ENCODE measurements at places on chromosomes 5 and 9.

- no peak for DNase-seq
These were observed 350.0 kb upstream of the ISL1 start for GRCh38 chr5:51033215-51033614.

GRCh38 chr5:88396751-88397281 is 128.2 kb upstream of the TMEM161B start:
- no peak for DNase-seq

- no peak for DNase-seq
These were observed 271.3 kb downstream of the OSTF1 start for GRCh38 chr9:75359638-75360037.

DNA sequence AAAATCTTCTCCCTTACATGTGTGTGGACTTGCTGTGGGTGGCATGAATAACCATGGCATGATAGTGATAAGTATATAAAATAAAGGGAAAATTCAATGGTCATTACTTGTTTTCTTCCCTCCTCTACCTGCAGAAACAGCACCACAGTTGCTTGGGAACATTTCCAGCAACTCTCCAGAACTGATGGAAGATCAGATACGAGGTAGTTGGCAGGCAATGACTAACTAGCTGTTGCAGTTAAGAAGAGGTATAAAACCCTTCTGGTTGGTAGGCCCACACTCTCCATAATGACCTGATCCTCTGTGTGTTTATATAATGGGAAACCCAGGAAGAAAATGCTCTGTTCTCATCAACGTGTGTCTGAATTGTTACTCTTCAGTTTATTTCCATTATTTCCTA is 185.9 kb downstream of the SYK start:
- DNase-seq: no peak

DNA sequence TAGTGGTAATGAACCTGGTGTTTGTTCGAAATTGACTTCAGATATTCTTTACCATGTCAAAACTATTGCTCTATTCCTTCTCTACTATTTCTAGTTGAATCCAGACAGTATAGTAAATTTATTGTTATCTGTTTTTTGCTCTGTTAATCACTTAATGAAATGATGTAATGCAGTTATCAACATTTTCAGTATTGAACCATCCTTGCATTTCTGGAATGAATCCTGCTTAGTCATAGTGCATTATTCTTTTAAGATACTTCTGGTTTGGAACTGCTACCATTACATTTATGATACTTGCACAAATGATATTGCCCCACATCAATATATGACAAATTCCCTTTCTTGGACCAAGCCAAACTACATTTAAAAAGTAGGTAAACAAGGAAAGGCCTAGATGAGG is 554.0 kb upstream of the KLF4 start:
- no peak for DNase-seq

GRCh38 chr5:79112703-79113058 is 1.1 kb downstream of the BHMT start:
- no peak for DNase-seq

- DNase-seq: no peak
These were observed 5.2 kb downstream of the GRAMD2B start for GRCh38 chr5:126428421-126428820.

DNA sequence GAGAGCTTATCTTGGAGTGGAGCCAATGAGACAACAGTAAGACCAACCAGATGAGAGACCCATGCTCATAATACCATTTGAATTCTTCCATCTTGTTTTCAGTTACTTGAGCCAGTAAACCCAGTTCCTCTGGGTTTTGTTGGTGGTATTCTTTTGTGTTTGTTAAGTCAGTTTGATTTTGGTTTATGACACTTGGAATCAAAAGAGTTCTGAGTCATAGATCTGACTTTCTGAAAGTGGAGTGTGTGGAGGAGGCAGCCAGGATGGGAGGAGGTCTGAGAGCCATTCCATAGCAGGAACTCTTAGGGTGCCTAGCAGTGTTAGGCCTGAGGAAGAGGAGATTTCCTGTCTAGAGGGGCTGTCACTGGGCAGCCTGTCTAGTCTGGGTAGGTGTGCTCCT is 24.6 kb upstream of the PANK3 start:
- no peak for DNase-seq

GRCh38 chr9:91483189-91483691 is 59.6 kb upstream of the NFIL3 start:
- no peak for DNase-seq

DNA sequence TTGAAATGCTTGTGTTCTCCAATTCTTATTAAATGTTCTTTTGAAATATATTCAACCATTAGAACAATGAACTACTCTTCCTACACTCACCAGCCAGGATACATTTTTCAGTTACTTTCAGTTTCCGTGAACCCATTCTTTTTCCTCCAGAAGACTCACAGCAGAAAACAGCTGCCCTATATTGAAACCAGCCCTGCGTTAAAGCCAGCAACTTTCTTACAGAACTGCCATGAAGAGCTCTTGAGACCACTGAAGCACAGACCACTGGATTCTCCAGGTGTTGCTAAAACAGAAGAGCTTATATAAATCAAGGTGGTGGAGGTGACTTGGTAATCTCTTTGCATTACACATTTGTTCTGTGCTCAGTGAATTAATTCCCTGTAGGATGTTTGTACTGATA is 365.9 kb upstream of the C9orf72 start:
- no peak for DNase-seq

- no peak for DNase-seq
These were observed 383.2 kb upstream of the SGCD start for GRCh38 chr5:155943516-155944407.

DNA sequence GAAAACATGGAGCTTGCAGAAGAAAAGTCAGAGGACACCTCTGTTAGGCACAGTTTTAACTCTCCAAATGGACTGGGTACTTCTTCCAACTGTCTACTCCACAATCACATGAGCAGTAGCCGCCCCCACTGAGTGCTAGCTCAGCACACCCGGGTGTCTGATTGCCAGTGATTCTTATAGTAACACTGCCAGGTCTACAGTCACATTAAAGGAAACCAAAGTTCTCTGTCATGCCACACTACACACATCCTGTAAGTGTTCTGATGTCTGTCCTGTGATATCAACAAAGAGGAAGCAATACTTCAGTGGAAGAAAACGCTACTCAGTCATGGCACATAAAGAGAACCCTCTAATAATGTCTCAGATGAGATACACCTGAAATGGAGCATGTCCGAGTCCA is at the start of gene HAVCR2:
TSS of gene HAVCR2 (minus strand) at position 69 of the 400 bp plus-strand sequence. CDS start at position 8, 61 bp downstream.
- DNase-seq: no peak

DNA sequence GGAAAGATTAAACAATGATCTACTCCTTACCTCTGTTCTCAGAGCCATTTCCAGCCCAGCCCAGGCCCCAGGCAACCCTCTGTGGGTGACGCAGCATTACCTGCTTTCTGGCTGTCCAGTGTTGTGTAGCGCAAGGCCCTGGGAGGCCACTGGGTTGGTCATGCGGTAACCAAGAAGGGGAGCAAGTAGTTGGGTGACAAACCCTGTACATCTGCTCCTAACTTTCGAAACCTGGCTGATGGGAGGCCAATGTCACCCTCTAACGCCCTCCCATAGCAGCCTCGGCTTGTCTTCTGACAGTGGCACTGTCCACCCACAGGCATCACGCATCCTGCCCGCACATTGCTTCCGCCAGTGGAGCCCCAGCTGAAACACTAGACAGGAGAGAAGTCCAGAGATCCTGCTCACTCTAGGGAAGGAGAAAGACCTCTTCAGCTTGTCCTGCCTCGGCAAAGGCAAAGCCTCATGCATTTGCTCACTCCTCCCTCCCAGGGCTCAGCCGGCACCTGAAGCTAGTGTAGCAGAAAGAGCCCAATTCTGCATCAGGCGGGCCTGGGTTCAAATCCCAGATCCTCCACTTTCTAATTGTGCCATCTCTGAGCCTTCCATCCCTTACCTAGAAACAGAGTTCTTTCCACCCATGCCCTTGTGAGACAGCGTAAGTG is 94.6 kb downstream of the ADAMTS2 start:
- no peak for DNase-seq

DNA sequence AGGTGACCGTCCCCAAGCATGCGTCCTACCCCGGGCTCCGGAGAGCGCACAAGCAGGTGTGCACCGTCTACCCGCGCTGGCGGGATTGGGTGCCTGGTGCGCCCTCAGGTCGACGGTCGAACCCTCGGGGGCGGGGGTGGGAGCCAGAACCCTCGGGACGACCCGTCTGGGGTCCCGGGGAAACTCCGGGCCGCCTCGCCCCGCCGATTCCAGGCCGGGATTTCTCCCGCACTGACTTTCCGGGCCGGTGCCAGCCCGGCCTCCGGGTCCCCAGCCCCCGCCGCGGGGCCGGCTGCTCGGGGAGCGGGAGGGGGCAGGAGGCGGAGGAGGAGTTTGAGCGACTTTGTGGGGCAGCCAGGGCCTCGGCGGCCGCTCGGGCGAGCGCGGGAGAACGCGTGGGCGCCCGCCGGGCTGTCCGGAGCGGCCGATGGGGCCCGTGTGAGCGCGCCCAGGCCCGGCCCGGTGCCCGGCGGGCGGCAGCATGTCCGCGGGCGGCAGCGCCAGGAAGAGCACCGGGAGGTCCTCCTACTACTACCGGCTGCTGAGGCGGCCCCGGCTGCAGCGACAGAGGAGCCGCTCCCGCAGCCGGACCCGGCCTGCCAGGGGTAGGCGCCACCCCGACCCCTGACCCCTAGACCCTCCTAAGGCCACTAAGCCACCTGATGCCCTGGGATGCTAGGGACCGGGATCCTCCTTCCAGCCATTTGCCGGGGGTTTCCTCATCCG is at the start of gene DAB2IP:
TSS of gene DAB2IP (plus strand) at position 340 of the 726 bp plus-strand sequence. CDS start at position 482, 142 bp downstream.
- DNase-seq: no peak

GRCh38 chr9:98642661-98643312 is 65.9 kb downstream of the GABBR2 start:
- no peak for DNase-seq

- DNase-seq: no peak
These were observed at the start of gene CDH12 for GRCh38 chr5:22852807-22853660. CDH12 (minus strand) TSS chr5:22853344.

DNA sequence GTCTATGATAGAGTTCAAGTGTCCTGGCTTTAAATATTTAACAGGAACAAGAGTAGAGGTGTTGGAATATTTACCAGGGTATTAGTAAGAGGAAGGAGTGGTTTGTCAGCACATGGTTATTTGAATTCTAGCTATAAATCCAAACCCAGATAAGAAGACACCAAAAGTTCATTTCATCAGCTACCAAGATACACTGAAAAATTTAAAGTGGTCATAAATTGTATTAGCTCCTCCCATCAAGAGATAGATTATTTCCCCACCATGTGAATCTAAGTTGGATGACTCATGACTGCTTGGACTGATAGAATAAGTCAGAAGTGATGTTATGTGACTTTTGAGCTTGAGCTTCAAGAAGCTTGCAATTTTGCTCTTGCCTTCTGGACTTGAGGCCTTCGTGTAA is 72.1 kb upstream of the GRAMD2B start:
- DNase-seq: no peak

DNA sequence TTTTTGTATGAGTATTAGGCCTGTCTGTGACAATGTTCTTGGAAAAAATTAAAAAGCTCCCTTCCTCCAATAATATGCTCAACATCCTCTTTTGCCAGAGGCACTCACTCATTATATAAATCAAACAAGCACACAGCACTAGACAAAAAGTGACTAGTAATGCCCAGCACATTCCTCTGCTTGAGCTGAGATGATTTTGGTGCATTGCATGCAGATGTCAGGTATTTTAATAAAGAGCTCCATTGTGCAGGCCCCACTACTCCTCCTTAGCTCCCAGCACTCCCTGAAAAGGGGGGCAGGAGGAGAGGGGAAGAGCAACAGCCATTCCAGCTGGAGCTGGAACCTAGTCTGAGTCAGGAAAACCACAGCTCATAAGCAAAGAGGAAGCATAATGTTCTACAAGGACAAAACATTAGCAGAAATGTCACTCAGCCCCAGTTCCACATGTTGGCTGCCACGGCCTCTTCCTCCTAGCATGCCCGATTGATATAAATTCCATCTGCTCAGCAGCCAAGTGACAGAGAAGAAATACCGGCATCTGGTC is 348.5 kb downstream of the BNC2 start:
- DNase-seq: no peak

GRCh38 chr9:8858596-8859161 is 1059.1 kb upstream of the DMAC1 start:
- DNase-seq: no peak

DNA sequence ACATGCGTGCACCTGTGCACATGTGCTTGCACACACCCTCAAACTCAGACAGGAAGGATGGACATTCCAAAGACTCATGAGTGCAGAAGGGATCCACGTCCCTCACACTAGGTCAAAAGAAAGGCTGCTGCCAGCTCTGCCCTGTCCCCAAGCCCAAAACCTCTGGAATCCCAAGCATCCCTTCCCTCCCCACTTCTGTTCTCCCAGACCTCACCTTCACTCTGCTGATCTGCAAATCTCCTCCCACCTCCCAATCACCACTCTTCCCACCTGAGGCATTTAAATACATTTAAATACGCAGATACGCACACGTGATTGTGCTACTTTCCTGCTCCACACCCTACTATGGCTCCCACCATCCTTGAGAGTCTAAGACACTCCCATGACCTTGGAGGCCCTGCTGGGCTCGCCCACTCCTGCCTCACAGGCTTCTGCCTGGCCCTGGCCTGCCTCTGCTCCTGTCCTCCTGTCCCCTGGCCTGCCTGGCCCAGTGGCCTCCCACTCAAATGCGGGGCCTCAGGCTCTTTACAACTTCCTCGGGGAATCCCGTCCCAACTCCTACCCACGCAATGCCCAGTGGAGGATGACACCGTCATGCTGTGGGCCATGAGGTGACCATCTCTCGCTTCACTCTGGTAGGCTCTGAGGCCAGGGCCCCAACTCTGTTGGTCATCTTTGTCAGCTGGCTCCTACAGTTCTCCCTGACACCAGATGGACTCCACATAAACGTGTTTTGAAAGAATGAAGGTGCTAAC is 478.4 kb upstream of the DAP start:
- DNase-seq: no peak

- no peak for DNase-seq
These were observed 79.9 kb downstream of the GAPVD1 start for GRCh38 chr9:125341566-125341965.

DNA sequence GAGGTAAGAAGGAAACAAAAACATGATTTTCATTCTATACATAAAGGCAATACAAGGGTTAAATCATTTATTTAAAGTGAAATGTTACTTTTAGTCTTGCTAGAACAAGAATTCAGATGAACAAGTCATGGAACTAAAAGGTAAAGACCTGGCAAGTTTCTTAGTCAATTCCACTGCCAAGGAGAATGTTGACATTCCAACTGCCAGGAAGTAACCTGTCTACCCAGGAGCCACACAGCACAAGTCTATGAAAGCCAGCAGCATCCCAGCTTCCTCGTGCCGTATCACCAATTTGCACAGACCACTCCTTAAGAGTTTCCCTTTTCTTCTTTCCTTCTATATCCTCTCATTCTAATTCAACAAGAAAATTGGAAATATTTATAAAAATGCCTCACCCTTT is 79.9 kb downstream of the SETX start:
- DNase-seq: no peak

- no peak for DNase-seq
These were observed 34.6 kb downstream of the USP20 start for GRCh38 chr9:129869585-129870501.

GRCh38 chr5:126998895-126999570 is 31.3 kb downstream of the MARCHF3 start:
- no peak for DNase-seq

DNA sequence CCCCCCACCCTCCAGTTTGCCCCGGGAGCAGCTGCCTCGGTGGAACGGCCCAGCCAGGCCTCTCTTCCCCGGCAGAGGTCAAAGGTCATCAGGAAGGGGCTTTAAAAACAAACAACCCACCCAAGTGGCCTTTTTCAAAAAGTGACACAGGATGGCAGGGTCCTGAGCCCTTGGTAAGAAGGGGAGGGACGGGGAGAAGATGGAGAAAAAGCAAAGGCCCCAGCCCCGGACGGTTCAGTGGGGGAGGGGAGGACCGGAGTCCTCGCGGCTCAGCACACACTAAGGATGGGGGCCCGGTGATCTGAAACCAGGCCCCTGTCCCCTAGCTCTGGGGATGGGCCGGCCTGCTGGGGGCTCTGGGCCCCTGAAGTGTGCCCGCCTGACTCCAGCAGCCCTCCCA is 1.1 kb downstream of the PRRX2 start:
- DNase-seq: no peak
